A673 (cell line): ENCODE measurements at places on chromosomes 12 and 14. TPM values are rescaled to one million over a fixed set of nuclear protein-coding genes. Genes with fewer than 3 reads are reported as not detected.

The RD3L gene
- not detected in 2 replicates for total RNA-seq

The C1QL4 gene
- total RNA-seq: 0.41 and 1.0 TPM in 2 replicates

The COQ6 gene
- total RNA-seq: 23.7 and 24.5 TPM in 2 replicates

The RNF212B gene
- total RNA-seq: not detected in 2 replicates

DNA sequence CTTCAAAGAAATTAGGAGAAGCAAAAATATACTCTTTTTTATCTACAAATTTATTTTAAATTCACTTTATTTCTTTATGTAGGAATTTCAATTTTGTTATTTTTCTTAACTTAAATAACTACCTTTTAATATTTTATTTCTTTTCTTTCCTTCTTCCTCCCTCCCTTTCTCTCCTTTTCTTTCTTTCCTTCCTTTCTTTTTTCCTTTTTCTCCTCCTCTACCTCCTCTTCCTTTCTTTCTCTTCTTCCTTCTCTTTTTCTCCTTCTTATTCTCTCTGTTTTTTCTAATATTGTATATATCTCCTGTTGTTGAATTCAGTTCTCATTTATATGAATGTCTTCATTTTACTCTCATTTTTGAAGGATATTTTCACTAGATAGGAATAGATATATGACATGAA is 127.6 kb downstream of the MIPOL1 start:
- H3K27ac ChIP-seq: no peak overlapping the region
- no peaks in the 10 kb centered on the region for H3K27me3 ChIP-seq
- H3K36me3 ChIP-seq: no peaks in the 10 kb centered on the region
- no peaks in the 10 kb centered on the region for H3K4me1 ChIP-seq
- H3K4me3 ChIP-seq: no peak overlapping the region

GRCh38 chr14:67335781-67336180 is 23.8 kb downstream of the ATP6V1D start:
- peaks cover 17% of the 10 kb centered on the region for H3K4me1 ChIP-seq
- H3K36me3 ChIP-seq: peaks cover 87% of the 10 kb centered on the region
- peak; percentile 52 for DNase-seq
- no peaks in the 10 kb centered on the region for H3K27me3 ChIP-seq

- H3K4me3 ChIP-seq: no peak overlapping the region
- H3K27ac ChIP-seq: no peak overlapping the region
- H3K4me1 ChIP-seq: no peaks in the 10 kb centered on the region
- H3K27me3 ChIP-seq: no peaks in the 10 kb centered on the region
These were observed 67.7 kb upstream of the HIF1A start for GRCh38 chr14:61627612-61628011.

The NKX2-1 gene
- not detected in 2 replicates for total RNA-seq

DNA sequence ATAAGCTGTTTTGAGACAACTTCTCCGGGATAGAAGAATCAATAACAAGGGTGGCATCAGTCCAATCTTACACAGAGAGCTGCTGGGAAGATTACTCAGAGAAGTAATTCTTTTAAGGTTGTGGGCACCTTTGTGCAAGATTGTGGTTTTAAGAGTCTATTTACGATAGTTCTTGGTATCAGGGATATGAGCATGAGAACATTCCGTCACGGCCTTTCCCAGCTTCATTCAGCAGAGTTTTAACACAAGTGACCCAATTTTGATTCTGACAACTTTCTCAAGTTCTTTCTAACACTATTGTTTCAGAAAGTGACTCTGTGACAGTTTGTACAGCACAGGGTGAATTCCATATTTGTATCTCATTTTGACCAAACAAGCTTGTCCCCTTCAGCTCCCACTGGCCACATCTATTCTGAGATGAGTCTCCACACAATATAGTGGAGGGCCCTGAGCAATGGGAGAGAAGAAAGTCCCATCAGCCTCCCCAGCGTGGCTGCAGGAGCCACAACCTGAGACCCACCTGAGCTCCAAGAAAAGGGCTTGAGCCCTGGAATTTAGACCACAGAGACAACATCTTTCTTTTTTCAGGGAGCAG is 869.2 kb downstream of the TMEM121 start:
- H3K27me3 ChIP-seq: peaks cover 13% of the 10 kb centered on the region
- no peak for DNase-seq
- no peak overlapping the region for H3K27ac ChIP-seq
- H3K4me1 ChIP-seq: no peaks in the 10 kb centered on the region
- H3K36me3 ChIP-seq: no peaks in the 10 kb centered on the region

GRCh38 chr12:57152639-57153038 is 5.2 kb upstream of the LRP1-AS start:
- peaks cover 6% of the 10 kb centered on the region for H3K36me3 ChIP-seq
- H3K4me3 ChIP-seq: no peak overlapping the region
- no peaks in the 10 kb centered on the region for H3K27me3 ChIP-seq
- no peaks in the 10 kb centered on the region for H3K4me1 ChIP-seq
- no peak overlapping the region for H3K27ac ChIP-seq
- DNase-seq: no peak

DNA sequence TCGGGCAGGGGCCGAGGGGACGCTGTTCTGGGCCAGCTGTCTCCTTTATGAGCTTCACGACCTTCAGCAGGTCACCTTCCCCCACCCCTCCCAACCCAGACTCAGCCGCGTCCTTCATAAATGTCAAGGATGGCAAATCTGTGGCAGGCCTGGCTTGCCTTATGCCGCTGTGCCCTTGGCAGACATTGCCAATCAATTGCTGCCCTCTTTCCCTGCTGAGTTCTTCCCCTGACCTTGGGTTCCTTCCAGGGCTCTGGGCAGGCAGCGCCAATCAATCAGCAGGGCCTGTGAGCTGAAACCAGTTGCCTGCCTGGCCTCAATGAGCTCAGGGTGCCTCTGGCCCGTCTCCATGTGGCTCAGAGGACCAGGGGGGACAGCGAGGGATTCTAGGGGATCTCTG is 7.7 kb downstream of the FAM222A start:
- no peak for DNase-seq
- H3K27ac ChIP-seq: no peak overlapping the region
- H3K27me3 ChIP-seq: no peaks in the 10 kb centered on the region
- no peak overlapping the region for H3K4me3 ChIP-seq
